ENCODE measurements at places on chromosomes 1 and 21. TPM values are rescaled to one million over a fixed set of nuclear protein-coding genes. Genes with fewer than 3 reads are reported as not detected.

GRCh38 chr1:207676153-207676552 lies 31.2 kb downstream of the CR1L start:
- no peak for DNase-seq

DNA sequence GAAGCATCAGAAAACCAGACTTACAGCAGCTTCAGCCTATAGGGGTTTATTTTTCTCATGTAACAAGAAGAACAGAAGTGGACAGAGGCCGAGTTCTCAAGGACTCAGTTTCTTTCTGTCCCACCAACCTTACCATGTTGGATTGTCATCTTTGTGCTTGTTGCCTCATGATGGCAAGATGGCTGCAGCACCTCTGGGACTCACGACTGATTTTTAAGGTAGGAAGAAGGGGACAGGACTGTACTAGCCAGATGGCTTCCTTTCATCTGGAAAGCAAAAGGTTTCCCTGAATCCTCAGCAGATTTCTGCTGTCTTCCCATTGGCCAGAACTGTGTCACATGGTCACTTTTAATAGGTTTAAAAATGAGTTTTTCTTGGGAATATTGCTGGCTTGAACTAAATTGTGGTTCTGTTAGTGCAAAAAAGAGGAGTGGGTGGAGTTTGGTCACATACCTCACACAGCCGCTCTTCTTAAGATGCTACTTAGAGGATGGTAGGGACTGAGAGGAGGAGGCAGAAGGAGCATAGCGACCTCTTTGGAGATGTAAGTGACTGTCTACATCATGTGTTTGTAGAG lies 48.1 kb upstream of the ENAH start:
- no peak for DNase-seq

- no peak for DNase-seq
Measured at GRCh38 chr1:87478231-87478630, 149.6 kb downstream of the LMO4 start.

DNA sequence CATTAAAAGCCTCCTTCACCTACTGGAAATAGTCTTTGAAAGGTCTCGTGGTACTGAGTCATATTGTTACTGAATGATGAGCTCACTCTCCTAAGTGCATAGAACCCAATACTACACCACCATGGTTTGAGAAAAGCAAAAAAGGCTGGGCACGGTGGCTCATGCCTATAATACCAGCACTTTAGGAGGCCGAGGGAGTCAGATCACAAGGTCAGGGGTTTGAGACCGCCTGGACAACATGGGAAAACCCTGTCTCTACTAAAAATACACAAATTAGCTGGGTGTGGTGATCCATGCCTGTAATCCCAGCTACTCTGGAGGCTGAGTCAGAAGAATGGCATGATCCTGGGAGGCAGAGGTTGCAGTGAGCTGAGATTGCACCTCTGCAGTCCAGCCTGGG lies 3.3 kb upstream of the HNRNPCL1 start:
- no peak for DNase-seq

DNA sequence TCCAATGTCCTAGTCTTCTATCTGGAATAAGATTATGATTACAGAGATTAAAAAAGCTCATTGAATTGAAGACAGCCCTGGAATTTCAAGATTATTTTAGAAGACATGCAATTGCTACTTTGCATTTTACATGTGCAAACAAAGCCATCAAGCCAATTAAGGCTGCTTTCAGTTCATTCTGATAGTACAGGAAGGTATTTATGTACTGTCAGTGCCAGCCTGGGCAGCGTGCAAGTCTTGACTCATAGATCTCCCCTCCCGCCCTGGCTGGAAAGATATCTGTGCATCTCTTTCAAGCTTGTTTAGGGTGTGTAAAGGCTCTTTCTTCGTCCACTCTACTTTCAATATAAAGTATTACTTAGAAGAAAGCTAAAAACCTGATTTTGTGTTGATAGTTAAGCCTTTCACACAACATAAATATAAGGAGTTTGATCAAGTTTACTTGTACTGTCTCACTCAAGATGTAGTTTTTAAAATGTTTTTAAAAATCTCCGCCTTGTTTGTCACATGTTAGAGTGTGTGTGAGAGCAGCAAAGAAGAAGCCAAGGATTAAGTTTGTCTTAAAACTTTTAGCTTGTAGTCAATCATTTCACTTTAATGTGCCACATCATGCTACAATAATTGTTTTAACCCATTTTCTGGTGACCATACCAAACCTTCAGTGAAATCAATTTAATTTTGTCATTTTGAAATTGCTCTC lies 13.6 kb upstream of the LYPLAL1 start:
- DNase-seq: no peak

GRCh38 chr1:114511032-114511785 lies at the start of gene TRIM33:
Gene TRIM33 (minus strand): TSS chr1:114511203. CDS start chr1:114511076, 127 bp downstream.
- DNase-seq: peak; percentile 97

- no peak for DNase-seq
Measured at GRCh38 chr1:245997471-245998258, 509.4 kb downstream of the SMYD3 start.

DNA sequence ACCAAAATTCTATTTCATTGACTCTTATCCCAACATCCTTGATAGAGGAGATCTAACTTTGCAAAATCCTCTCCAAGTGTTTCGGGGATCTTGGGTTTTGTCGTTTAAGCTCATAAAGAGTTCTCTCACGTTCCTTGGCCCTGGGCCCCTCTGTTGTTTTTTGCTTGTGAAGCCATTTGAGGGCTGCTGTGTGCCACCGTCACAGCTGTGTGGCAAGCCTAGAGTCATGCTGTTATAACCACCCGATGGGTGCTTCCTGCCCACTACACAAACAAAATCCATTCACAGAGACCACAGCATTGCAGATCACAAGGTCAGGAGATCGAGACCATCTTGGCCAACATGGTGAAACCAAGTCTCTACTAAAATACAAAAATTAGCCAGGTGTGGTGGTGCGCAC lies 154.1 kb downstream of the ADSS2 start:
- no peak for DNase-seq

GRCh38 chr1:81377406-81377805 lies 423.3 kb upstream of the ADGRL2 start:
- no peak for DNase-seq

GRCh38 chr1:42453386-42453785 lies 2.4 kb downstream of the ZMYND12 start:
- no peak for DNase-seq

DNA sequence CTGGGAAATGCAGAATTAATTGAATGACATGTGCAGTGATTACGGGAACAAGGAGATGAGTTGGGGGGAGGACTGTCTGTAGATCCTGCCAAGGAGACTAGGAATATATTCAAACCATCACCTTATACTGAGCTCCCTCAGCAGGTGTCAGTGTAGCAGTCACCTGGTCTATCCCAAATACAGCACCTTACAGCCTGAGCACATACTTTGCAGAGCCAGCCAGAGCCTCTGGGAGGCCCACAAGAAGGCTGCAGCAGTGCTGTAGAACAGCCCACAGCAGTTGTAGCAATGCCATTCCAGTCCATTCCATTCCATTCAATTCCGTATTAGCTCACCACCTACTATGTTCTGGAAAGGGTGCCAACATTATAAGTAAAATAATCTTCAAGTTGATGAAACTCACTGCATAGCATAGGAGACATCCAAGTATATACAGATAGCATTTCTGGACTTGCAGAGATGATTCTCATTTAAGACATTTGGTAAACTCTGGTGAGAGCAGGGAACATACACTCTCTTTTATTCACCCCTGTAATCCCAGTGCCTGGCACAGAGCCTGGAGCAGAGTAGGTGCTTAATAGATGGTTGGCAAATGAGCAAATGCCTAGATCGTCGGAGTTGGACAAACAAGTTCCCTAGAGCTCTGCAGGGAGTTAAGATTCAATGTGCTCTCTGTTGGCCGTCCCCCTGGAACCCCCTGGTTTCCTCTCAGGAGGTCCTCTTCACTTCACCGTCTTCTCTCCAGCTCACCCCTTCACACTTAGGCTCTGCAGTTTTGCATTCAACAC lies 44.7 kb downstream of the KCNC4 start:
- DNase-seq: no peak

DNA sequence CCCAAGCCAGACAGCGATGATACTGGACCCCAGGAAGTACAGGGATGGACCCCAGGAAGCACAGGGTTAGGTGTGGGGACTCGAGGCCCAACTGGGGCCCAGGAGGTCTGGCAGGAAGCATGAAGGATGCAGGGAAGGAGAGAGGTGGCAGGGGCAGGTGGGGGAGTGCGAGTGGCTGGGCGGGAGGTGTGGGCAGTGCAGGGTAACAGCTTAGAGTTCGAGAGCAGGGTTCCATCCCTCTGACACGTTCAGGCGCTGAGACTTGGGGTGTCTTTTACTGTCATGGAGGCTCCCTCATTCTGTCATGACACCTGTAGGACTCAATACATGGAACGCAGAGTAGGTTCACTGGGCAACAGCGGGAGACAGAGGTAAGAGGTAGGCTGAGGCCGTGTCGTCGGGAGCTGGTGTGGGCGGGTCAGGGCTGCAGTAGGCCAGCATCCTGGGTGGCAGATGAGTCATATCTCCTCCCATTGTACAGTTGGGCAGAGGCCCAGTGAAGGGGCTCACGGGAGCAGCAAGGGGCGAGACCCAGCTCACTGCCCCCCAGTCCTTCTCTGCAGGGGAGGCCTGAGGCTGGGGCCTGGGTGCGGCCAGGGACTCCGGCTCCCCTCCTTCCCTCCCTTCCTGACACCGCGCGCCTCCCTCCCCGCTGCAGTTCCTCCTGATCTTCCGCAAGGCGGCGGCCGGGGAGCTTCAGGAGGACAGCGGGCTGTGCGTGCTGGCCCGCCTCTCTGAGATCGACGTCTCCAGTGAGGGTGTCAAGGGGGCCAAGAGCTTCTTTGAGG lies 11.6 kb upstream of the CTRC start:
- DNase-seq: peak; percentile 52

DNA sequence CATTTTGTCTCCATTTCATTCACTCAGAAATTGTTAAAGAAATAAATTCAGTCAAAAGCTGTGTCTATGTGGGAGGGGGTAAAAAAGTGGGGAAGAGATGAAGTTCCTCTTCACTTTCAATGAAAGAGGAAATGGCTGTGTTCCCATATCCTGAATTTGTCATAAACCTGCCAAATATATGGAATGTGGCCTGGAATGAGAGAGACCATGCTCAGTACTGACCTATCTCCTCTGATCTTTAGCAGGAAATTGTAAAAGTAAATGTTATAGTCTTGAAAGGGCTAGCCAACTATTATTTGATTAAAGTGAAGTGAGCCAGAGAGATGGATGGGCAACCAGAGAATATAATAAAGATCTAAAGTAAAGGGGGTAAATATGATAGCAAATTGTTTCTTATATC lies 130.3 kb upstream of the C21orf91 start:
- no peak for DNase-seq

DNA sequence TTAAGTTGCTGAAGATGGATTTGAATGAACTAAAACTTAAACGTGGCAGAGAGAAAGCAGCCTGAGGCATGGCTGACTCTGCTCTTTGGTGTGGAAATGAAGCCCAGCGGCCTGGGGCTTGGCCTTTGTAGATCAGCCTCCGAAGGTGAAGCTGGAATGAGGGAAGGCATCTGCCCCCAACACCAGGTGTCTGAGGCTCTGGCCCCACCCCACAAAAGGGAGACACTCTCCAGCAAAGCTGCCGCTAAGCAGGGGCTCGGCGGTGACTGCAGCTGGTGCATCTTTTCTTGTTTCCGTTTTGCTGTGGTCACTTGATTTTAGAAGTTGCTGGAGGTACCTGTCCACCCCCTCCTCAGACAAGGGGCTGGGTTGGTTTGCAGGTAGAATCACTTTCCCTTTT lies 38.2 kb upstream of the NID1 start:
- DNase-seq: no peak

DNA sequence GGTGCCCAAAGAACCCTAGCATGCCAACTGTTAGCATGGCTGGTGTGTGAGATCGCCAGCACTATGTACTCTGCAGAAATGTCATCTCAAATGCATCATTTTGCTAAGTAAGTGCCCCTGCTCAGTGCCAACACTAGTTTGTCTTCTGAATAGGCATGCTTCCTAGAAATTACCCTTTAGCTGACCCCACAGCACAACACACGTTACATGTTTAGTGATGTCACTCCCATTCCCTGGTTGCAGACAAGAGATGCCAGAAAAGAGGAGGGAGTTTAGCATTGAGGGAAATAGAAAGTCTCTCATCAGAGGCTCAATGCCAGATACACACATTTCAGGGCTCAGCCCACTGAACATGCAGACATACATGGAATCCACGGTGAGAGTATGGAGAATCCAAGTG lies 9.3 kb upstream of the ST6GALNAC3 start:
- no peak for DNase-seq

DNA sequence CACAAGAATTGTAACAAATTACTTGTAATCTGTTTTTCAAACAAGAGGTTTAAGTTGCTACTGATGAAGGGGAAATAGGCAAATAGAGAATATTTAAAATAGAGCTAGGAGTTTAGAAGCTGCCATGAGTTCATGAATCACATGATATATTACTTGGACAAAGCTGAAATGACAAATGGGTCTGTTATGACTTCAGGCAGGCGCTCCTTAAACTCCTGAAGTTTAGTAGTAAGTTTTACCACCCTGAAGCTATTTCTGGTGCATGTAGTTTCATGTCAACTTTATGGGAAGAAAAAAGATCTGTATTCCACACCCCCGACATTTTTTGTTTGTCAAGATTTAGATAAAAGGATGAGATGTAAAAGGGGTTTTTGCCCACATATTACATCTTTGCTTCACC lies 58.5 kb downstream of the PLA2G4A start:
- no peak for DNase-seq

GRCh38 chr21:44639331-44639655 lies 2.1 kb downstream of the KRTAP10-10 start:
- DNase-seq: no peak

GRCh38 chr1:201678264-201679101 lies 139.6 kb downstream of the NAV1 start:
- no peak for DNase-seq

The LCE1F gene
- total RNA-seq: not detected

The GJB5 gene
- 0.76 TPM for total RNA-seq

The WDR77 gene
- 37.3 TPM for total RNA-seq

The IFNLR1 gene
- 5.8 TPM for total RNA-seq

The SAMSN1 gene
- total RNA-seq: 1.2 TPM

The KRTAP12-4 gene
- not detected for total RNA-seq

All from hepatocyte (in vitro differentiated cells).